ENCODE measurements at places on chromosomes 7 and 10.

- DNase-seq = no peak
Measured at GRCh38 chr7:106345421-106346166, 60.8 kb upstream of the NAMPT start.

DNA sequence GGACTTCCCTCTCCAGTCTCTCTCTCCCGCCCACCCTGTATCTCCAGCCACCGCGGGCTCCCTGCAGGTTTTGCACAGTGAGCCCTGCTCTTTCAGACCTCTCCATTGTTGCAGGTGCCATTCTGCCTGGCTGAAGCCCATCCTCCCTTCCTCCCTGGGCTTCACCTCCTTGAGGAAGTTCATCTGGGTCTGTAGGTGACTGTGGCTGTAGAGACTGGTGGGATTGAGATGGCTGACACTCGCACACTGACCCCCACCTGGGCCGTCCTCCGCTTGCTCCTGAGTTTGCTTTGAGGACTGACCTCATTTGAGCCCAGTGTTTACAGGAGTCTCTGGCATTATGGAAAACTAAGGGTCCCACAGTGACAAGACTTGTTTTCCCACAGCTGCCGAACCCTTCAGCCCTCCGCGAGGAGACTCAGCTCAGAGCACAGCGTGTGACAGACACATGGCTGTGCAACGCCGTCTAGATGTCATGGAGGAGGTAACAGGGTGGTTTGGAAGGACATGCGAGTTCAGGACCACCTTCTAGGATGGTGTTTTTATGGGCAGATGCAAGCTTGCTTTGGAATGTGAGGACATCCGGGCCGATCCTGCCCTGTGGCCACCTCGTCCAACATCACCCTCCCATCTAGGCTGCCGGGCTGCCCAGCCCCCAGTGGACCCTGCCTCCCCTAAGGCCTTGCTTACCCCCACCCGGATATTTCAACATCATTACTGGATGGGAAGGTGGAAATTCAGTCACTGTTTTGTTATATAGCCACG, 9.3 kb downstream of the PLAC9 start:
- no peak for DNase-seq

GRCh38 chr7:42278344-42278743, 41.3 kb upstream of the GLI3 start:
- no peak for DNase-seq

GRCh38 chr7:157881048-157881771, 544.4 kb downstream of the DNAJB6 start:
- DNase-seq = no peak

DNA sequence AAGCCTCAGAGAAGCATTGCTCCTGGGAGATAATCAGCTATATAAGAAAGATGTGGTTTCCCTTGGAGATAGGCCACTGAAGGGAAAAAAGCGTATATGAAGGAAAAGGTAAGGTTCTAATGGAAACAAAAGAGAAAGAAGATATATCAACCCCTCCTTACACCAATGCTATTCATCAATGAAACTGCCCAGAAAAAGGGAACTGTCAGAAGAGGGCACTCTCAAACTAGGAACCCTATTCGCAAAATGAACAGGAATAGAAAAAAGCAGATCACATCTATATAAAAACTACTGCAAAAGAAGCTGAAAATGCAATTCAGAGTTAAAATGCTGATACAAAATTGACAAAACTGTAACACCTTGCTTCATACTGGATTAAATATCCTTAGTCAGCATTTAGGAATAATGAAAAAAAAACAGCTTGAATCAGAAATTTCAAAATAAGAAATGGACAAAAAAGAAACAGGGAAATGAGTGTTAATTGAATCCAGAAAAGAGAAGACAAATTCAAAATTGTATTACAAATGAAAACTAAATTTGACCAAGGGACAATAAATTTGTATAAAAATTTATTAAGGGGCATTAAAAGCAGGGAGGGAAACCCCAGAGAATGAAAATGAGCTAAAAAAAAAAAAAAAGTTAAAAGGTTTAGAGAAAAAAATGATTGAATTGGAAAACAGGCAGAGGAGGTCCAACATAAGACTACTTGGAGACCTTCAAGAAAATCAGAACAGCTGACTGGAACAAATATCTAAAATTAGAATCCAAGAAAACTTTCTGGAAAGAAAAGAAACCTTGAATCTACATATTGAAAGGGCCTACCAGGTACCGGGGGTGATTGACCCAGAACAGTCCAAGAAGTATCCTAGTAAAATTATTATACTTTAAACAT, 17.9 kb downstream of the NHLRC2 start:
- no peak for DNase-seq

GRCh38 chr10:62960416-62960815, 144.2 kb upstream of the EGR2 start:
- DNase-seq = no peak

DNA sequence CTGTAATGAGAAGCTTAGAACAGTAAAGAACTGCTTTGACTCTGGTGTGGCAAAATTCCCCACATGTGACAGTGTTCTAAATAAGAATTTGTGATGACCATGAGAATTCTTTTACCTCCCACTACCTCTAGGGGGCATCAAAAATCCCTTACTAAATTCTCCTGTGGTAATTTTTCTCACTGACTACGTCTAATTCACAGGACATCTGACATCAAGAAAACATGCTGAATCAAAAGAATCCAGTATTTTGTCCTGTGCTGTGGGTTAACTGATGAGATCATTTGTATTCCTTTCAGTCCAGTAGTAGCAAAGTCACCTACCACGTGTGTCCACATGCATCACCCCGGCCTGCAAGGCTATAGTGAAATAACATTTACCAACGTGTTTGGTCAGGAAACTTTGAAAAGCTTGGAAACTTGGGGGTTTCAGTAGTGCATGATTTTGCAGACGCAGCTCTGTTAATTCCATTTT, 103.8 kb downstream of the ATE1 start:
- no peak for DNase-seq

GRCh38 chr10:484925-485661, 204.4 kb downstream of the DIP2C start:
- no peak for DNase-seq

DNA sequence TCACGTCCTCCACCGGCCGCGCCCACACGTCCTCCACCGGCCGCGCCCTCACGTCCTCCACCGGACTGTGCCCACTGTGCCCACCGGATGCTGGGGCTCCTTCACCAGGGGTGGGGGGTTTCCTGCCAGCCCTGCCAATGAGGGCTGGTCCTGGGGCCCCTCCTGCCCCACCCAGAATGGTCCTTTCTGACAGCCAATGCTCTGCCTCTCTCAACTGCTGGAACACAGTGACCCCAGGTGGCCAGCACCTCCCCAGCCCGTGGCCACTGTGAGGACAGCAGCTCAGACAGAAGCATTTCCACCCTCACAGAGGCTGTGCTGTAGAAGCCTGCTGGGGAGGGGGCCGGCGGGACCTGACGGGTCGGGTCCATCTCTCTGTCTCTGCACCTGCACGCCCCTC, 90.1 kb upstream of the DNAAF5 start:
- no peak for DNase-seq
